NCI-H226 (cell line): ENCODE measurements at places on chromosomes 12 and 14.

DNA sequence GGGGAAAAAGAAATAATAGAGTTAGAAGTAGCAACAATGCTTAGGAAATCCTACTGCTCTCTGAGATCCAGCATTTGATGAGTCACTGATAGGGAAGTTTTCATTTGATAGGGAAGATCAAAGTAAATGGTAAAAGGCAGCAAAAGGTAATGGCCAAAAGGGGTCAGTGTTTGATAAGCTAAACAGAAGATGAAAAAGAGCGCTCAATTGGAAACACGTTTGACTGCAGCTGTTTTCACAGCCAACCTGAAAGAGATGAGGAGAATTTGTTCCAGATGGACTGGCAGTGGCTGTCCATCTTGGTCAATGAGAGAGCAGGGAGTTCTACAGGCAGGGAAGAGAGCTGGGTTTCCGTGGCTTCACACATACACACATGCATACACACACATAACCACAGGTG, 264.2 kb downstream of the TMEM132C start:
- DNase-seq = no peak

DNA sequence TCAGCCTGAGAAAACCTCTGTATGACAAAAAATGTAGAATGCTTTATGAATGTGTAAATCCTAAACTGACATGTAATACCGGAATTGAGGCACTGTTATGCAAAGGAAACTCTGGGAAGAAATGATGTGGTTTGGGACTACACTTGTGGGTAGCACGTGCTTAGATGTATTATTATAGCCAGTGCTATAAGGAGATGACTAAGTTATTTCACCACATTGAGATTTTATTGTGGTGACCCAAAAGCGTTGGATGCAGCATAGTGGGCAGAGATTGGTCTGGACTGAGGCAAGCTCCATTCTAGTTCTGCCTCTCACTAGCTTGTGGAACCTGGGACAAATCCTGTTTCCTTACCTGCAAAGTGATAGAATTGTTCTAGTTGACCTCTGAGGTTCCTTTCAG, 172.2 kb downstream of the SNAPC1 start:
- DNase-seq = peak; percentile 77

DNA sequence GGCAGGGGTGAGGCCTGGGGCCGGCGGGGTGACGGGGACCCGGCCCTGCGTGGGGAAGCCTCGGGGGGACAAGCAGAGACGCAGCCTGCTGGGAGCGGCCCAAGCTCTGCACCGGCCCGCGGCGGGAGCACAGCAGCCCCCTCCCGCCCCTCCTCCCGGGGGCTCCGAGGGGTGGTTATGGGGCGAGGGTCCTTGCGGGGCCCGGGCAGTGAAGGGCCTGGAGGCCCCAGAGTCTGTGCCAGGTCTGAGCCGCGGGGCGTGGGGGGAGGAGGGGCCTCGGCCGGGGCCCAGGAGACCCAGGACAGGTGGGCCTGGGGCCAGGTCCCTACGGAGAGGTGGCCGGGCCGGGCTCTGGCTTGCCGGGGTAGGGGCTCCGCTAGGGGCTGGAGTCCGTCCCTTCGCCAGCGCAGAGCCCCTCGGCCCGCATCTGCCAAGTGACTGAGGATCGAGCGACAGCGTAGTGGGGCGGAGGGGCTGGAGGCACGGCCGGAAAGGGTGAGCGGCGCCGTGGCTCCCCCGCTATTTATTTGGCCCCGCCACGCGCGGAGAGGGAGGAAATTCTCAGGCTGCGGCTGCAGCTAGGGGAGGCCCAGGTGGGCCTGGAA, 495 bp downstream of the TMEM121 start:
- DNase-seq = no peak

- no peak for DNase-seq
Measured at GRCh38 chr12:53058674-53059433, 9.0 kb downstream of the TNS2 start.

DNA sequence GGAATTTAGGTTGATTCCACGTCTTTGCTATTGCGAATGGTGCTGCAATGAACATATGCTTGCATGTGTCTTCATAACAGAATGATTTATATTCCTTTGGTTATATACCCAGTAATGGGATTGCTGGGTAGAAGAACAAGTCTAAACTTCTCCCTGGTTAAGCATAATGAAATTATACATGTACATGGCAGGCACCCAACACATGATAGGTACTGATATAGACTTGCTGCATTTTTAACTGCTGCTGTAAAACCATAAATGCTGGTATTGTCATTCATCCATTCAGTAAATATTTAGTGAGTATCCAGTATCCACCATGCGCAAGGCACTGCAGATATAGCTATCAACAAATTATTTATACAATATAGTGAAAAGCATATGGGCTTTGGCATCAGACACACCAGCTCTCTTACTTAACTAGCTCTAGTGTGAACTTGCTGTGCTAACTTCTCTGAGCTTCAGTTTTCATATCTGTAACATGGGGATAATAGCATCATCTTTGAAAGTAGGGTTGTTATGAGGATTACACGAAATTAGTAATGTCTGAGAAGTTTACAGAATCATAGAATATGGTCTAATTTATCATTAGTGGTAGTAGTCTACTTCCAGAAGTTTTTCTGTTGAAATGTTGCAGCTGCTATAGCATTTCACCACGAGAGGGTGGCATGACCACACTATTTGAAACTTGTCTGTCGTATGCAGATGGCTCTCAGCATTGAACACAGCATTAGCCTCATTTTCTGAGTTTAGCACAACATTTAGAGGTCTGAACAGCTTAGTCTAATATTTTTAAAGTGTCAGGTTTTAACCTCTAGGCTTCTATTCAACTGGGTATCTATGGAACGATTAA, 32.0 kb upstream of the SEL1L start:
- DNase-seq = no peak
